Thoracic aorta (tissue), 2 donors: ENCODE measurements at places on chromosomes 7 and 10. TPM values are rescaled to one million over a fixed set of nuclear protein-coding genes. Genes with fewer than 3 reads are reported as not detected.

DNA sequence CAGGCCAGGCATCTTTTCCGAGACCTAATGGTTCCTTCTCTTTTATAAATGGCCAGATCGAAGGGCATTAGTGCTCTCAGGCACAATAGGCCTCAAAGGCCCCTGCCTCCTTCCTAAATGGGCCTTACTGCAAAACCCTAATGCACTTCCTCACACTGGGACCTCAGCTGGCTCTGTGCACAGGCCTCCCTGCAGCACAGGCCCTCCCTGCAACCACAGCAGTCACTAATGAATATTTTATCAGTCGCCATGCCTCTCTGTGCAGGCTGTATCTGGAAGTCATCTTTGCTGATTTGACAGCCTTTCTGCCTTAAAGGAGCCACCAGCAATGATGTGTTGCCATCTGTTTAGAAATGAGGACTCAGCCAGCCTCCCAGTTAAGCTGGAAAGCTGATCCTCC lies 54.9 kb upstream of the SDK1 start:
- no peaks in the 10 kb centered on the region for H3K27me3 ChIP-seq
- H3K4me3 ChIP-seq, result no peak overlapping the region
- H3K36me3 ChIP-seq, result no peaks in the 10 kb centered on the region
- H3K27ac ChIP-seq, result peak overlapping the region; percentile 80
- DNase-seq, result no peak

DNA sequence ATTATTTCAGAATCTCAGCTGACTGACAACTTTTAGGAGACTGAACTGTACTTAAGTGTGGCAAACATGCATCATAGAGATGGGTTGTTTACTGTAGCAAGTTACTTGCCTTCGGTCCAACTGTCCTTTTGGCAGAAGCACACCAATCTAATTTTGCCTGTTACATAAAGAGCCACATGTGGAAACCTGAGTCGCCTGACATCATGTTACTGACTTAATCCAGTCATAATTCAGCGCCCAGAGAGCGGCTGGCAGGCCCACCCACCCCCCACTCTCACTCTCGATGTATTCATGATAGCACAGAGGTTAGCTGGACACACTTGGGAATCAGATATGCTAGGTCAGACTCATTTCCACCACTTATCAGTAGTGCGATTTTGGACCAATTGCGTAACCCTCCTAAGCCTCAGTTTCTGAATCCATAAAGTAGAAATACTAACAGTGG lies 57.3 kb upstream of the CAPZA2 start:
- no peak overlapping the region for H3K4me3 ChIP-seq
- H3K27ac ChIP-seq, result no peak overlapping the region
- DNase-seq, result no peak
- peaks cover 16% of the 10 kb centered on the region for H3K4me1 ChIP-seq
- no peaks in the 10 kb centered on the region for H3K27me3 ChIP-seq

WNT8B gene
- total RNA-seq, result not detected

STEAP1 gene
- 15.6 TPM for total RNA-seq

DNA sequence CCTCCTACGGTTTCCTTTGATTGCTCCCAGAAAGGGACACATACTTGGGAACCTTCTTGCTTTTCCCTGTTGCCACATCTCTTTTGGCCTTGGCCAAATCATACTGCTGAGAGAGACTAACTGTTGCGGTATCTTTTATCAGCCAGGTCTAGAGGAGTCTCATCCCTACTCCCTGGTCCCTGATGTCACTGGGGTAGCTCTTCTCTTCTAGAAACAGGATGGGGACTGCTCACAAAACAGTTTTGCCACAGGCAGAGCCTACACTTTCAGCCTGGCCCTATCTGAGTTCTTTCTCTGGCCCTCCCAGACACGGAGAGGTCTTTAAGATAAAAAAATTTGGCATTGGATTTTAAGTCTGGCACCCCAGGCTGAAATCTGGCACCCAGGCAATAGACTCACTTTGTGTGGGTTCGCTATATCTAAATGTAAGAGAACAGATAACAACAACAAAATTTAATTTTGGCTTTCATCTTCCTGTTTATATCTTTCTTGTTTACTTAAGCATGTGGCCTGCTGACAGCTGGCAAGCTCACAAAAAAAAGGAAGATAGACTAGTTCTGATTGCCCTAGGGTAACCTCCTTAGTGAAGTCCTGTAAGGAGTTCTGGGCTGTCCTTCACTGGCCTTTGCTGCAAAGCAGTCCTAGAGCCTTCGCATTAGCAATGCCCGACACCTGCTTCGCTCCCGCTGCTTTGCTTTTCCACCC lies 228.3 kb upstream of the NPVF start:
- no peak for DNase-seq
- H3K27ac ChIP-seq, result peak overlapping the region; percentile 58
- H3K27me3 ChIP-seq, result no peaks in the 10 kb centered on the region

- DNase-seq, result no peak
- no peak overlapping the region for H3K4me3 ChIP-seq
- no peaks in the 10 kb centered on the region for H3K27me3 ChIP-seq
- no peaks in the 10 kb centered on the region for H3K36me3 ChIP-seq
These were observed 289.6 kb upstream of the NPVF start for GRCh38 chr7:25517906-25518305.

DNA sequence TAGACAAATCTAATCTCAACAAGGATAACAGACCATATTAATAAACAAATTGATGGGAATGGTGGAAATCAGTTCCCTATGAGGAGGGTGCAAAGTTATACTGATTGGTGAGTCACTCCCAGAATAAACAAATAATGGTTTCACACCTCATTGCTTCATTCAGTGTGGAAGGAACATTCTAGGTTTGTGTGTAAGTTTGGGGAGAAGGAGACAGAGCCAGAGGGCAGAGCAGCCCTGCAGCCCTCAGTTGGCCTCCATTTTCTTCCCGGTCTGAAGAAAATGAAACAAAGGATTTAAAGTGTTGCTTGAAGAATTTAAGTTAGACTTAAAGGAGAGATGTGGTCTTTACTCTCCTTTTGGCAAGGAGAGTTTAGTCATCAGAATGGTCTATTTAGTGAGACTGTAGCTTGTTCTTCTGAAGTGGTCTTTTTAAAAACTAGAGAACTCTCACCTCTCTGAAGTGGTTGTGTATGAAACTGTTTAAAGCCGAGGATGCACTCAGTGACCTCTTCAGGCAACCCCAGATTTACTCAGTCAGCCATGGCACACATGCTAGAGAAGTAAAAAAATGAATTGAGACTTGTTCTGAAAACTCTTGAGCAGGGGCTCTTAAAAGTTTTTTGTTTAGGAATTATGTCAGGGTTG lies 27.2 kb downstream of the IKZF1 start:
- H3K4me1 ChIP-seq, result no peaks in the 10 kb centered on the region
- DNase-seq, result no peak
- no peak overlapping the region for H3K4me3 ChIP-seq
- no peaks in the 10 kb centered on the region for H3K27me3 ChIP-seq
